Stimulated activated CD4-positive, alpha-beta T cell treated with anti-CD3 and anti-CD28 coated beads, Interleukin-12 subunit alpha, Interleukin-12 subunit beta, amount 100 ng/mL, for 24 hours (primary cell): ENCODE measurements at places on chromosomes 4 and X.

- DNase-seq = no peak
Observed at GRCh38 chrX:20498851-20499635, 232.3 kb upstream of the RPS6KA3 start.

DNA sequence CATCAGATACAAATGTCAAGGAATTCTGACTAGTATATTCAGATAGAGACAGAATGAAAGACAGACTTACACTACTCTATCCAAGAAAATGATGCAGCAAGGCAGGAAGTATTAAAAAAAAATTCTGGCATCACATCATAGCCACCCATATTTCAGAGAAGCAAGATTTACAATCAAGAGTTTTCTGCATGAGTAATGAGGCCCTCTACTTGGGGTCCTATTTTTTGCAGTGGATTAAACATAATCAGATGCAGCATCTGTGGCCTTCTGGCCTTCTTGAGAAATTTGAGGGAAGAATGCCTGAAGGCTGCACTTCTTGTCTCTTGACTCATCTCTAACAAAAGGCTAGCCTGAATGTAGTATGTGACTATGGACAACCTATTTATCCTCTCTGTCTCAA is 48.2 kb upstream of the SLIT2 start:
- no peak for DNase-seq

GRCh38 chr4:155005395-155006090 is 202.9 kb upstream of the NPY2R start:
- DNase-seq = no peak

GRCh38 chrX:48465336-48465933 is 4.6 kb downstream of the SLC38A5 start:
- DNase-seq = no peak

GRCh38 chr4:1910643-1911042 is 39.5 kb downstream of the NSD2 start:
- no peak for DNase-seq

DNA sequence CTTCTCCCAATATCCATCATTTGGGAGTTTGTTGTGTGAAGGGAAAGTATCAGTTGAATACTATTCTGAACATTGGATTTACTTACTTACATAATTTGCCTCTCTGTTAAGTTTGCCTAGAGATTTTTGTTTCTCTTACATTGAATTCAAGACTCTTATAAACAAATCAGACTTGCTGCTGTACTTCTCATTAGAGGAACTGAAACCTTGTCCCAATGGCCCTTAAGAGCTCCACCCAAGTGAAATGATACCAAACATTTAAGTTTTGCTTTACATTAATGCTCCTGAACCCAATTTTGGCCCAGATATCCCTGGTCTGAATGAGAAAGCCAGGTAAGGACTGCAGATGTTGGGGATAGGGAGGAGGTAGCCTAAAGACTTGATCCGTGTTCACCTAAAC is 32.0 kb downstream of the HAND2 start:
- DNase-seq = no peak

DNA sequence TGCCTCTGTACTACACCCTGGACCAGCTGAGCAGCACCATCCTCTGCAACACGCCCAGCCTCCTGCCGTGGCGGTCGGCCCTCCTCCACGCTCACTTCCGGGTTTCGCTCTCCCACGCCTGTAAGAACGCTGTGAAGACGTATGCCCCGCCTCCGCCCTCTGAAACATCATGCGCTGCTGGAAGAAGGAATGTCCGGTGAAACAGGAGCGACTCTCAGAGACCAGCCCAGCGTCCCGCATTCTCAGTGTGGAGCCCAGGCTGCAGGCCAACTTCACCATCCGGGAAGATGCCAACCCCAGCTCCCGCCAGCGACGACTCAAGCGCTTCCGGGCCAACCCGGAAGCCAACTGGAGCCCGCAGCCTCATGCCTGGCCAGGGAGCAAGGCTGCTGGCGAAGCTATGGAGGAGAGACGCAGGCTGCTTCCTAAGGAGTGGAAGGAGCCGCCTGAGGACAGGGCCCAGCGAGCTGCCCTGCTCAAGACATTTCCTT is 186.1 kb upstream of the SLITRK2 start:
- DNase-seq = no peak

- DNase-seq = peak; percentile 17
Observed at GRCh38 chr4:73257651-73258435, 755 bp downstream of the ANKRD17 start.

DNA sequence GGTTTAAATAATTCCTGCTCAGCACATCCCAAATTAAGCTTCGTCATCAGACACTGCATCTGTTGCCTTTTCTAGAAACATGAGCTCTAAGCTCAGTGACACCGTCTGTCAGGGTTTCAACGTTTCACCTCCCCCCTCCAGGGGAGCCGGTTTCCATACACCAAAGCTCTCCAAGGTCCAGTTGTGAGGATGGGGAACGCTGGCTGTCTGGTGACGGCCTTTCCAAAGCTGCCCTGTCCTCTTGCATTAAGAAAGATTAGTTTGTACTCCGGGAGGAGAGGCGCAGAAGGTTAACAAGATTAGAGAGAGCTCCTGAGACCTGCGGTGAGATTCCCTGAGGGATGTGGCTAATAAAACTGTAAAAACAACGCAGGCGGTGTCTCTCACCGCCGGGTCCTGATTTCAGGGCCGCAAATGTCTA is 43.2 kb downstream of the ASMT start:
- DNase-seq = no peak

DNA sequence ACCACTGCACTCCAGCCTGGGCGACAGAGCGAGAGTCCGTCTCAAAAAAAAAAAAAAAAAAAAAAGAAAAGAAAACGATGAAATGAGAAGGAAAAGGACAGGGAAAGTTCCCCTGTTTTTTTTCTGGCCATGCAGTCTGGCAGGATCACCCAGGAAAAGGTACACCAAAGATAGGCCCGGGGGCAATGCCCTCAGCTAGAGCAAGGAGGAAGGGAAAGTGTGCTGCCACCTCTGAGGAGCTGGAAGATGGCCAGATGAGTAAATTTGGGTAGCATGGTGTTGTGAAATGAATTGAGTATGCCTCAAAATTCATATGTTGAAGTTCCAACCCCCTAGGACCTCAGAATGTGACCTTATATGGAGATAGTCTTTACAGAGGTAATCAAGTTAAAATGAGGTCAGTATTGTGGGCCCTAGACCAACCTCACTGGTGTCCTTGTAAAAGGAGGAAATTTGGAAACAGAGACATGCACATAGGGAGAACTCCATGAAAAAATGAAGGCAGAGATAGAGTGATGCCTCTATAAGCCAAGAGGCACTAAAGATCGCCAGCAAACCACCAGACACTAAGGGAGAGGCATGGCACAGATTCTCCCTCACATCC is 28.9 kb downstream of the MAOB start:
- DNase-seq = no peak

DNA sequence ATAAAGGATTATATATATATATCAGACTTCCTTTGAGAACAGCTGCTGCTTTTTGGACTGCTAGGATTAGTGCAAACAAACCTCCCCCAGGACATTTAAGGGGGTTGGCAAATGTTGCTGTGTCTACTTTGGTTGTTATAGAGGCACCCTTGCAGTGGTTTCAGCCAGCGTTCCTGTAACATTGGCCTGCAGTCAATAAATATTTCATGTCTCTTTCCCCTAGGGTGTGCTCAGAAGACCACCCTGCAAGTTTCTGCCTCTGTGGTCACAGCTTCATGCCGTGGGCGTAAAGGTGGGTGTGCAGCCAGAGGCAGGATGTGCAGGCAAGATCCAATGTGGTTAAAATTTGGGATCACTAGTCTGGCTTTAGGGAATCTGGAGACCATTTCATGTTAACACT is 28.9 kb downstream of the FGF5 start:
- DNase-seq = no peak

DNA sequence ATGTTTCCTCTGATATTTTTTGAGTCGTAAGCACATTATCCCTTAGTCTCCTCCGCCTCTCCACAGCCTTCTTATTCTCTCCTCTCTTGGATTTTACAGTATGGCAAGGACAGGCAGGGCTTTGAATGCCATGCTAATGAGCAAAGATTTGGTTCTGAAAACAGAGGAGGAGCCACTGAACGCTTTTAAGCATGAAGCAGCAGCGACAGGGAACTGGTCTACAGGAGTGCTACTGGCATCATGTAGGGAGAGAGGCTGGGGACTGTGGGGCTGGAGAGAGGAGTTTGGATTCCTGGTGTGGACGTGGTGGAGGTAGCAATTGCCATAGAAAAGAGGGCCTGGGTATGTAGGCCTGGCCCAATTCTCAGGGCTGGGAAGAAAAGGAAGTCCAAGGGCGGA is 4.6 kb upstream of the CD99L2 start:
- DNase-seq = no peak

DNA sequence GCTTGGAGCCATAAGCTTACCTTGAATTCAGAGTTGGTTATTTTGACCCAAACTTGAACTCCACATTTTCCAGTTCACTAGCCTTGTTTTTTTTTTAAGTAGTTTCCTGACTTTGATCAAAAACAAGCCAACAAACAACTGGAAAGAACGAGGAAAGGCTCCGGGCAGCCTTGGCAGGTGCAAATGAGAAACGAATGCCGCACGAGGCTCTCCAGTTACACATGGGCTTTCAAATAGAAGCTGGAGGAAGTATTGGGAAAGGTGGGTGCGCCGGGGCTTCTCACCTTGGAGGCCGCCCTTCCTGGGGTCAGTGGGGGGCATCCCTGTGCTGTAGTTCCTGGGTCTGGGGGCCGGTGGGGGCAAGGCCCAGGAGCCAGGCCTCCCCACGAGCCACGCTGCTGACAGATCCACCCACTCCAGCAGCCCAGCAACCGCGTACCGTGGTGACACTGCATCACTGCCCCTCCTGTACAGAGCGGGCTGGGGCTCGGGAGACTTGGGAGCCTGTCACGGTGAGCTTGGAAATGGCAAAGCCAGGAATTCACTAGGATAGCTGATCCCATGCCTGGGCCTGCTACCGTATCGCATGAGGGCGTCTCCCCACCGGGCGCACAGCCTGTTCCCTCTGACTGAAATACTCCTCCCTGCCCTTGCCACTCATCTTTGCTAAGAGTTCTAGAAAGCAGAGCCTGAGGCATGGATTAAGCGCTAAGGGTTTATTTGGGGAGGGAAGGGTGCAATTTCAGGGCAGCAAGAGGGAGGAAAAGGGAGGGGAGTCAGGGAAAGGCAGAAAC is 50.9 kb upstream of the ADRA2C start:
- DNase-seq = no peak

DNA sequence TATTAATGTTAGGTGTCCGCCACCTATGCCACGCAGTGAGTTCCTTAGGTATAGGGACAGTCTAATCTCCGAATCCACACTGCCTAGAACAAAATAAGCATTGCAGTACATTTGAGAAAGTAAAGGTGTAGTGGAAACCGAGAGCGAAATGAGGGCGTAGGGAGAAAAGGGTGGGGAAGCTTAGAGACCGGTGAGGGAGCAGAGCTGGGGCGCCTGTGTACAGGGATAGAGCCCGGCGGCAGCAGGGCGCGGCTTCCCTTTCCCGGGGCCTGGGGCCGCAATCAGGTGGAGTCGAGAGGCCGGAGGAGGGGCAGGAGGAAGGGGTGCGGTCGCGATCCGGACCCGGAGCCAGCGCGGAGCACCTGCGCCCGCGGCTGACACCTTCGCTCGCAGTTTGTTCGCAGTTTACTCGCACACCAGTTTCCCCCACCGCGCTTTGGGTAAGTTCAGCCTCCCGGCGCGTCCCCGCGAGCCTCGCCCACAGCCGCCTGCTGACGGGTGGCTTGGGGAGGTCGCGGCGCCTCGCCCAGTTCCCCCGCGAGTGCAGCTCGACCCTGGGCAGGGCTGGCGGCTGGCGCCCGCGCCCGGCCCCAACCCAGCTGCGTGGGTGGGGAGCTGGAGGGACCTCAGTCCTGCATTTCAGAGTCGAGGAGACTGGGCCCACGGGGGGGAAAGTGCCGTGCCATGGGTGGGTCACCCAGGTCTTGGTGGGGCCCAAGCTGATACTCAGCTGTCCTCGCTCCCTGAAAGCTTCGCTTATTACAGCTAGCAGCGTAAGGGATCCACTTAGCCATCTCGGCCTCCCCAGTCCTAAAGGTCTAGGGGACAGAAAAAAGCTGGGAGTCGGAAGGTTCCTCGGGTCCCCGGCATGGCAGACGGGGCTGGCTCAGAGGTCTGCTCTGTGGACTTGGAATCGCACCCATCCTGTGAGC is at the start of gene ANXA3:
ANXA3 (plus strand) TSS at position 351 of the 932 bp plus-strand sequence. CDS start 2,704 bp downstream, outside the sequence.
- DNase-seq = no peak

DNA sequence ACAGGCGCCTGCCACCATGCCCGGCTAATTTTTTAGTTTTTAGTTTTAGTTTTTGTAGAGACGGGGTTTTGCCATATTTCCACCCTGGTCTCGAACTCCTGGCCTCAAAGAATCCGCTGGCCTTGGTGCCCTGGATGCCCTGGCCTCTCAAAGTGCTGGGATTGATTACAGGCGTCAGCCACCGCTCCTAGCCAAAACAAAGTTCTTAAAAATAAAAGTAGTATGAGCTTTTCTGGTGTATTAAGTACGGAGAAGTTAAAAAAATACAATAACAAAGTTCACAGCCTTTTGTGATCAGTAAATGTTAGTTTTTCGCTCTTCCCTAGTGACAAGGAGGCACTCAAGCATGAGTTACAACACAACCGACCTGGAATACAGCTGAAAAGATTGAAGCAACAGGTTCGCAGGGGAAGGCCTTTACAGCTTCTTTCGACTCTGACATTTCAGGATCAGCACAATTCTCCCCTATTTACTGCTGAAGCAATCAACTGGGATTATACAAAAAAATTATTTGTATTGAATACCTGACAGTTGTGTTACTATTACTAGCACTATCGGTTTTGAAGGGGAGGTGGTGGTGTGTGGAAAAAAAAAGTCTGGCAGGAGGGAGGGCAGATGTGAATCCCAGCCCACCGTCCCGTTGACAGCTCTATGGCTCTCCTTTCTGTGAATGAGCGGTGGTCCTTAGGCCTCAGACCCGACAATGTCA is 893 bp upstream of the METAP1 start:
- DNase-seq = no peak

DNA sequence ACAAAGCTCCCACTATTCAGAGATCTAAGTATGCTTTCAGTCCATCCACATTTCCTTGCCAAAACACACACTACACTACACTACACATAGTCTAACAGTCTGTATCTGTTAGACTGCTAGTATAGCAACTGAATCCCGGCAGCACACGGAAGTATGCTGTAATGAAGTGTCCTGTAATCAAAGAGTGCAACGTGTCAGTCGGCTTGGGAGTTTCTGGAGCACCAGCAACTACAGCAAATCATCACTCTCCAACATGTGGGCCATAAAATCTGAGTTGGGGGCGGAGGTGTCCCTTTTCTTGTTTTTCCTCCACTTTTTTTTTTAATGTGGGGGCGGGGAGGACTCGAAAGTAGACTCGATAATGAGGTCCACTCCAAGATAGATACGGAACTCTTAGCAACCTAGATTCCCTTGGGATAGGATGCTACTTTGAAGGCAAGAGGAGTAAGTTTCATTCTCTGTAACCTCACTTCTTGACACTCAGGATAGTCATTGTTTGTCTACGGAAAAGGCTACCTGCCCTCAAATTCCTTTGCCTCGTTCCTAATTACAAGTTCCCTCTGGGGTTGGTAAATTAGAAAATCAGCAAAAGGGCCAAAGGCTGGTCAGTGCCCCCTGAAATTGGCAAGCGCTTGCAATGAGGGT is 722 bp downstream of the SLC10A7 start:
- DNase-seq = peak; percentile 6

DNA sequence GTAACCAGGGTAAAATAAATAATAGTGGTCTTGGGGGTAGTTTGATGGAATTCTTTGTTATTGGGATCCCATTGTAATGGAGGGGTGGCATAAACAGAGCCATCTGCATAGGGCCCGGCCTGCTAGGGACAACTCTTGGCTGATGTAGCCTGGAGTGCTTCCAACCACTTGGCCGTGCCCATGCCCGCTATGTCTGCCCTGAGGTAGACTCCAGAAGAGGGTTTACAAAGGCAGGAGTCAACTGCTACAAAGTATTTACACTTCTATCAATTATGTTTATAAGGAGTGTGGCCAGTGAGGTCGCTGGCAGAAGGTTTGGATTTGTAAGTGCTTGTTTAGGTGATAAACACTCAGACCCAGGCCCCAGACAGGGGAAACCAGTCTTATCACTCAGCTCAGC is 8.1 kb downstream of the RASL11B start:
- no peak for DNase-seq
